NCI-H1694 (cell line): ENCODE measurements at places on chromosomes 13 and 19.

DNA sequence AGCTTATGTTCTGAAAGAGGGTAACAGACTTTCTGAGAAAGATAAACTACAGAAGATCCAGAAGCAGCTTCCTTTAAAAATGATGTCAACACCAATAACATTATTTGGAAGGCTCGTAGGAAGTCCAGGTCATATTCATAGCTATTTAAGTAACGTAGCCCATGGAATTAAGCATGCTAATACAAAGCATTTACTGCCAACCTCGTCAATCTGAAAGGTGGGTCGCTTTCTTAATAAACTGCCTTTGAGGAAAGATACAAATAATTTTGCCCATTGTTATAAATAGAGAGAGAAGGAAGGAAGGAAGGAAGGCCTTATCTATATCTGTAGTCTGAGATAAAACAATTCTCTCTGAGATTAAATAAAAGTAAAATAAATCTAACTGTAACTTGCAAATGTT is 80.3 kb downstream of the STARD13 start:
- DNase-seq = no peak

DNA sequence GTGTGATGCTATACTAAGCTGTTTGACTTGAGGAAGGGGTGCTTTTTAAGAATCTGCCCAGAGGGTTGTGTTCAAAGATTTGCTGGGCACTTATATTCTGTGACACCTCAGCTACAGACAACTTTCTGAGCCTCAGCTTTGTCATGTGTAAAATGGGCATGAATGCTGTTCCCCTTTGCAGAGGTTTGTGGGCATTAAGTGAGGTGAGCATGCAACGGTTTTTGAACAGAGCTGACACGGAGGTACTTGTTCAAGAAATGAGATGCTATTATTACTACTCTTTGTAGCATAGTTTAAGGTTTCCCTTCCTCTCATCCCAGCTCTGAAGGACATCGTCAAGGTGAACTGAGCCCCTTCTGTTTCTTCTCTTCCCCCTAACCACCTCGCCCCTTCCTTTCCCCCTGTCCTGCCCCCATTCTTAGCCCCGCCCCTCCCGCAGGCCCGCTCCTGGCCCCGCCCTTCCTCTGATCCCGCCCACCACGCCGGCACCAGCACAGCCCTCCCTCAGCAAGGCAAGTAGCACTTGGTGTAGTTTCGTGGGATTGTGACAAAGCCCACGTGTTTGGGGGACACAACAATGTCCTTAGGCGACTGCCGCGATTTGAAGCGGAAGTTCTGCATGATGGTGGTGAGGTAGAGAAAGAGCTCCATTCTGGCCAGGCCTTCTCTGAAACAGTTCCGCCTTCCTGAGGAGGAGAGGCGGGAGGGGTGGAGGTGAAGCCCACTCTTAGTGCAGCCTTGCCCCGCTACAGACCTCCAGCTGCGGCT is 26.1 kb upstream of the CYP2A7 start:
- no peak for DNase-seq

DNA sequence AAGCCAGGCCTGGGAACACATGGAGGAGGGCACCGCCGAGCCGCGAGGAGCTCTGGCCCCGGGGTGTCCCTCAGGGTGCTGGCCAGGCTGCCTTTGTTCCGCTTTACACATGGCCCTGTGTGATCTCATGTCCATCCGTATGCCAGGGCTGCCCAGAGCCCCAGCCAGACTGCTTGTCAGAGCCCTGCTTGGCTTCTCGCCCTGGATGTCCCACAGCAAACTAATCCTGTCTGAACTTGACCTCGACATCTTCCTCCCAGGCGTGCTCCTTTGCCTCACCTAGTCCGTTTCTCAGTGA is 14.3 kb downstream of the BCKDHA start:
- no peak for DNase-seq

DNA sequence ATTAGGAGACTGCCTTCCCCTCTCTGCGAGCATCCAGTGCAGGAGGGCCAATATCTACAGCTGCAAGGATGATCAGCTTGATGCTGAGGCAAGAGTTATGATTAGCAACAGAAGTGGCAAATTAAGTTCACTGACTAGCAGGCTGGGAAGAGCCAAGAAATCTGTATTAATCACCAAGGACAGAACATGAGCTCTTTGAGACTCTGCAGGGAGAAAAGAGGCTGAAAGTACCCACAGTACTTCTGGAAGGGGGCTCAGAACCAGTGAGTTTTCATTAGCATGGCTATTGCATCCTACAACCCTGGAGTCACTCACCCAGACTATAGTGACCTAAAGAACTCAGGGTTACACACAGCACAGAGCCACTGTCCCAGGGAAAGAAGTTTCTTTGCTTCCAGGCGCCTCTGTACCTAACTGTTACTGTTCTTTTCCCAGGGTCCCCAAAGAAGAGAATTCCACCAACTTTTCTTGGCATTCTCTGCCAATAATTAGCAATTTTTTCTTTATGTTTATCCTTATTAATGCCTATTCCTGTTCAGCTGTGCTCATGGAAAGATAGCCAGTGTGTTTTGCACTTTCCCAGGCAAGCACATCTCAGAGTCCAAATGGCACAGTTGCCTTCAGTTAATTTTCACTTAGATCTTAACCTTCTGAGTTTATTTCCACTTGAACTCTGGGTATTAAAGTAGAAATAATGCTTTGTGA is 25.8 kb upstream of the MEDAG start:
- no peak for DNase-seq

DNA sequence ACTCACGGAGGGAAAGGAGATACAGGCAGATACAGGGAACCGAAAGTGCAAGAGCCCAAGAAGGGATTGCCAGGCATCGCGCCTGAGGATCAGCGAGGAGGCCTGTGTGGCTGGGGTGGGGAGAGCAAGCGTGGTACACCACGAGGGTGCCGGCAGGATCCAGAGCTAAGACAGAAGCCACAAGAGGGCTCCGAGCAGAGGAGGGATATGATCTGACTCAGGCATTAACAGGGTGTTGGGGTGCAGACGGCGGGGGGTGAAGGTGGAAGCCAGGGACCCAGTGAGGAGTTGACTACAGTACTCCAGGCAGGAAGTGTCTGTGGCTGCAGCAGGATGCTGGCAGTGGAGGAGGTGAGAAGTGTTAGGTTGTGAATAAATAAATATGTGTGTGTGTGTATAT is 5.4 kb upstream of the PPP1R37 start:
- DNase-seq = no peak

DNA sequence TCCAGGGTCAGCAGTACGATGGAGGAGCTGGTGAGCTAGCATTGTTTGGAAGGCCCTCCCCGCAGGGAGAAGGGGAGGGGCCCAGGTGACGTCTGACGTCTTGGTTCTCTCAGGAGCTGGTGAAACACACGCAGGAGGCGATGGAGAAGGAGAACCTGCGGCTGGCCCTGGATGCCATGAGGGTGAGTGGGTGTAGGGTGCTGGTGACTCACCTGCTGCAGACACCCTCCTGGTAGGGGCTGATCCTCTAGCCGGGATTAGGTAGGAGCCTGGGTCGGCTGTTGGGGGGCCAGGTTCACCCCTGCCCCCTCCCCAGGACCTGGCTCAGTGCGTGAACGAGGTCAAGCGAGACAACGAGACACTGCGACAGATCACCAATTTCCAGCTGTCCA is 55.8 kb downstream of the VAV1 start:
- DNase-seq = no peak

DNA sequence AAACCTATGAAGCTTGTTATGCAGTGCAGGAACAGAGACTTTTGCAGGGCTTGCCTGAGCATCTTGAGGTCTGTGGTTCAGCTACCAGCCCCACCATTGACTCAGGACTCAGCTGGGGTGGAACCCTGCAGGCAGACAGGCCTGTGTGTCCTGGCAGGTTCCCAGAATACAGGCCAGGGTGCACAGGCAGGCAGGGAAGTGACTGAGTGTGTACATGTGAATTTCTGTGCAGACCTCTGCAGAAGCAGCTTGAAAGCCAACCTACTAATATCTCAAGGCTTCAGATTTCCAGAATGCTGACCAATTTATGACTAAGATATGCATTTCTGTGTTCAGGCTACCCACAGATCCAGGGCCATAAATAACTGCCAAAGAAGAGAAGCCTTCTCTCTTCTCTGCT is 254.4 kb downstream of the DLEU7 start:
- no peak for DNase-seq

GRCh38 chr13:90999401-90999800 is 348.1 kb upstream of the MIR17HG start:
- no peak for DNase-seq

- no peak for DNase-seq
Observed at GRCh38 chr19:44845286-44845611, 848 bp upstream of the NECTIN2 start.

- DNase-seq = no peak
Observed at GRCh38 chr13:109654341-109655205, 131.8 kb downstream of the IRS2 start.

- DNase-seq = no peak
Observed at GRCh38 chr13:34756572-34756971, 185.5 kb upstream of the NBEA start.

DNA sequence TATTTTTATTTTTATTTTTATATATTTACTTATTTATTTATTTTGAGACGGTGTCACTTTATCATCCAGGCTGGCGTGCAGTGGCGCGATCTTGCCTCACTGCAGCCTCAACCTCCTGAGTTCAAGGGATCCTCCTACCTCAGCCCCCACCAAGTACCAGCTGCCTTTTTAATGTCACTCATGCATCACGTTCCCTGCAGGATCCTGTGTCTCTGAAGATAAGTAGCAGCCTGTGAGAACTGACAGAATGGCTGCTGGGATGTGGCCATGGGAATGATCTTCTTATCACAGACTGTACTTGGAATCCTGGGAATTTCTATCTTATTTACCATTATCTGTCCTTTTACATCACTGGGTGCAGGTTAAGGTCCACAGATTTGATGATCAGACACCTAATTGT is 9.2 kb upstream of the ZNF761 start:
- DNase-seq = no peak

GRCh38 chr19:10809651-10810285 is 26.2 kb downstream of the TMED1 start:
- DNase-seq = no peak

- no peak for DNase-seq
Observed at GRCh38 chr13:98358937-98359336, 181.9 kb upstream of the RNF113B start.
